ENCODE measurements at places on chromosomes 1 and 21.

- DNase-seq, result peak; percentile 23
These were observed 50.3 kb downstream of the HIVEP3 start for GRCh38 chr1:41868241-41868998.

- DNase-seq, result no peak
These were observed 24.7 kb downstream of the PALMD start for GRCh38 chr1:99670583-99670982.

DNA sequence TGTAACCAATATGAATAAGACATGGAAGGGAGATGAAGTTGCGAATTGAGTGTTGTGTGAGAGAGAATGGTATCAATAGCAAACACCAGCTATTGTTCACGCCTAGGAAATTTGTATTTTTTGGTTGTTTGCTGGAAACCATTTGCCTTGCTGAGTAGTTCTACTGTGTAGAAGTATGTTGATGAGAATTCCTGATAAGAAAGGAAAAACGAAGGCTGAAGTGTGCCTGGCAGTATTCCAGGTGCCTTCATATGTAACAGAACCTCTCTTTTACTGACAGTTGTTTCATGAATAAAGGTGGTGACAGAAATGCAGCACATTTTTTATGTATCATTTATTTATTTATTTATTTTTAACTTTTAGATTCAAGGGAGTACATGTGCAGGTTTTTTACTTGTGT lies 79.5 kb downstream of the SDCCAG8 start:
- no peak for DNase-seq

DNA sequence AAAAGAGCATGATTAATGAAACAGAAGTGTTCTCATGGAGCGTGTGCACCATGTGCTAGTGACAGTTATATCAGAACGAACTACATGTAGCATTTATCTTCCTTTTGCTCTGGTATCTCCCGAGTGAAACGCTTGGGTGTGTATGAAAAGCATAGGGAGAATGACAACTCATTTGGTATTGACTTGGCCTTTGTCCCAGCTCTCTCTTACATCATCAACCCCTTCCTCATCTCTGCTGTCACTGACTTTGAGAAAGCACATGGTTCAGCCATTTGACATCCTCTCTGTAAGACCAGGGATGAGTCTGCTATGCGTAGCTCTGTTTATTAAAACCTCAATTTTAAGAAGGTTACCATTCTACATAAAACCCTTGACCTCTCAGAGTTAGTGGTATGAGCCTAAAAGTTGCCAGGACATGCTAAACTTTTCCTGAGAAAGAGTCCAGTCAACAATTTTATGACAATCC lies 201.0 kb downstream of the NRIP1 start:
- DNase-seq, result no peak

DNA sequence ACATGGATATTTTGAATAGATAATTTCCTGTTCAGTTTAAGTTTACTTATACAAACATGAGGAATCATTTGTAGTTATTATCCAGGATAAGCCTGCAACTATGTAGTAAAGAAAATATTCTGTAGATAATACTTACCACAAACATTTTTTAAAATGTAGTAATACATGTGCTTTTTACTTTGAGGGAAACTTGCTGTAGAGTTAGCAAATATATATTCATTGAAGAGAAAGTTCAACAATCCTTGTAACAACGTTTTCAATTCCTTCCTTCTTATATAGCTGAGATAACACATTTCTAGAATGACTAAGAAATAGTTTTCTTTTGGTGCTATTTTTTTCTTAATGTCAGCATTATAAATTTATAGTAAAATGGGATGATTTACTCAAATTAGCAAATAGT lies 664.6 kb upstream of the ADAMTS5 start:
- no peak for DNase-seq

DNA sequence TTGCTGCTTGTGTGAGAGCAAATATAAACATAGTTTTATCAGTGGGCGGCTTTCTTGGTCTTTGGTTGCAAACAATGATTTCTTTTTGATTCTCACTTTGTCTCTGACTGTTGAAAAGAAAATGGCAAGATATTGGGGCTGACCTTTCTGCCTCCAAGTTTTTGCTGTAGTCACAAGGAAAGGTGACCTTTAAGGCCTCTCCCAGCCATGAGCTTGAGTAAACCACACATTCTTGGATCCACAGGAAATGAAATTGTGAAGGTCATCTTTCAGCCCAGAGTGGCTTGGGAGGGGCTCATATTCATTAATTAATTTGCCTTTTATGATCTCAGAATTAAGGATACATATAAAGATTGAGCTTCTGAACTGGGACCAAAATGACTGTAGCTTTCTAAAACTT lies 241.6 kb downstream of the BACH1 start:
- no peak for DNase-seq

GRCh38 chr1:40717065-40717464 lies 25.6 kb downstream of the NFYC start:
- DNase-seq, result no peak
